ENCODE measurements at places on chromosomes 16 and 17.

- DNase-seq, result peak; percentile 58
These were observed at the start of gene NT5C for GRCh38 chr17:75131278-75132017. Gene NT5C (minus strand): TSS chr17:75131742. CDS start chr17:75131707, 35 bp downstream.

DNA sequence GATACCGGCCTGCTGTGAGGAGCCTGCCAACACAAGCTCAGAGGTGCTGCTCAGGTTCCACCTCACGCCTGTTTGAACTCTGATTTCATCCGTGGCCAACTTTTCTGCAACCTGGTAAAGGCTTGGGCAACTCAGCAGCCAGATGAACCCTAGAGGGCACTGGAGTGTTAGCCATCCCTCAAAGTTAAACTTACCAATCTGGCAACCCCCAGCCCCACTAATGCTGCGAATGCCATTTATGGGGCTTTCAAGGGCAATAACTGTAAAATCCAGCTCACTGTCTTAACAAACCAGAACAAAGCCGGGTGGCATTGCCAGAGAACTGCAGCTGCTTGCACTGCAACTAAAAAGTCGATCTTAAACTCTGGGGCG lies 105.5 kb downstream of the AXIN2 start:
- no peak for DNase-seq

- no peak for DNase-seq
These were observed 79.1 kb downstream of the KSR1 start for GRCh38 chr17:27535178-27535928.

DNA sequence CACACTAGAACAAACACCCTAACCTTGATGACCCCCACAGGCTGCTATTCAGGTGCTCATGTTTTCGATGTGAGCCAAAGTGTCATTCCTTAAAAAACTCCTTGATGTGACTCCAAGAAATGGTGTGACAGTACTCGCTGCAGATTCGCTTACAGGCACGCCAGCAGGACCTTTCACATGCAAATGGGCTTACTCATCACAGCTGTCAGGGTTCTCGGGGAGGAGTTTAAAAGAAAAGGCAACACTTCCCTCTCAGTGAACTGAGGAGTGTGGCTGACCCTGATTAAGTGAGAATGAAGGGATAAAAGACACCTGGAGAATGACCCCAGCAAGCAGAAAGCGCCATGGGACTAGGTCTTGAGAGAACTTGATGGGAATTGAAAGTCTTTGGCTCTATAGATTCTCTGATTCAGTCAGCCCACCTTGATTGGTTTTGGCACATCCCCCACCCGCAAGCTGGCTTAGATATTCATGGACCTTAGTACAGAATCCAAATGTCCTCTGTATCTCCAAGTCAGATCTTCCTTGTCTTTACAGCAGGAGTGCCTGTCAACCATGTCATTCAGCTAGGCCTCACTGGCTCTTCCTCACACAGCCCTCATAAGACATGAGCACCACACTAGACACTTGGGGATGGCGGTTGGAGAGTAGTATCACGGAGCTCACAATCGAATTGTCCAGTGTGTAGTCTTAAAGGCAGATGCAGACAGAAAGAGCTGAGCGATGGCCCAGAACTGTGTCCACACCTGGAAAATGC lies 82.6 kb downstream of the HIC1 start:
- DNase-seq, result no peak

DNA sequence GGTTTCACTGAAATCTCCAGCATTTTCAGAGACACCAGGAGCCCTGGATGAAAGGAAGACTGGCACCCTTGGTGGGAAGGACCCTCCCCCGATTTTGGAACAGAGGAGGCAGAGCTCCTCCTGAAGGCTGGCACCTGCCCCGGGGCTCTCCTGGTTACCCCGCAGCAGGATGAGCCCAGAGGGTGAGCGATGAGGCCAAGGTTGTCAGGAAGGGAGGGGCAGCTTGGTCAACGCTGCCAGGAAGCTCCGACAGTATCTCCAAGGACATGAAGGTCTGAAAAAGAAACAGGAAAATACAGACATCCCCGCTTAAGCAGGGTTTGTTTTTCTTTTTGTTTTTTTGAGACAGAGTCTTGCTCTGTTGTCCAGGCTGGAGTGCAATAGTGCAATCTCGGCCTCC lies 15.5 kb upstream of the ACSF3 start:
- DNase-seq, result no peak

GRCh38 chr17:61456688-61457225 lies 4.5 kb downstream of the TBX4 start:
- DNase-seq, result no peak

DNA sequence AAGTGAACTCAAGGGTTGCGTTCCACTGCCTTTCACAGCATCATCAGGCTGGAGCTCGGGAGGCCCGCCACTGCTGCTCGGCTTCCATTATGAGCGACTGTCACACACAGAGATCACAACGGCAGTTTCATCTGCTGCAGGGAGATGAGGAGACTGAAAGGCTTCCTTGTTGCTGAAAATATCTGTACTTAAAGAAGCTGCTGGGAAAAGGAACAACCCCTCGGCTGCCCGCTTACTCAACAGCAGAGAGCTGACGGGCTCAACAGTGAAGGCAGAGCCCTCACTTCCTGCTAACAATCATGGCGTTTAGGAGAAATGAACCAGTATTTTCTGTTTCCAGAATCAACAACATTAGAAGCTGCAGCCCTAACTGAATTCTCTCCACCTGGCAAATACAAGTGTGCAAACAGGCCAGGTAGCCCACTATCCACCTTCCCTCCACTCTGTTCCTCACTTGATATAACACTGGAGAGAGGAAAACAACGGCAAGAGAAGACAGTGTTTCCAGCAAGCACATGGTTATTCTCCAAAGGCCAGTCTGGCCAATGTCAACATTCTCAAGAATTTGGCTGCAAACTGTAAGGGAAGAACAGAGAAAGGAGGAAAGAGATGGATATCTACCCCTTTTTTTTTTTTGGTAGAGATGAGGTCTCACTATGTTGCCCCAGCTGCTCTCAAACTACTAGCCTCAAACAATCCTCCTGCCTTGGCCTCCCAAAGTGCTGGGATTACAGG lies 33.7 kb downstream of the MBTPS1 start:
- DNase-seq, result no peak

DNA sequence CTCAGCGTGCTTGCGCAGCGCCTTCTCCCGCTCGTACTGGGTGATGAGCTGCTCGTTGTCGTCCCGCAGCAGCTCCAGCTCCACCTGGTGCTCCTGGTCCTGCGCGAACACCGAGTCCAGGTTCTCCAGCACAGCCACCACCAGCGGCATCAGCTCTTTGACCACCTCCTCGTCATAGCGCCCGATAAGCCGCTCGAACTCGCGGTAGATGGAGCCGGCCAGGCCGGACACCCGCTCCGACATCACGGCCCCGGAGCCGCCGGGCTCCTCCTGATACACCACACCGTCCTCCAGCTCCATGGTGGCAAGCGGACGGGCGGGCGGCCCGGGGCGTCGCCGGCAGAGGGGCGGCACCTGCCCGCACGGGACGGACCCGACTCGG lies 320 bp downstream of the SPAG9 start:
- peak; percentile 31 for DNase-seq

DNA sequence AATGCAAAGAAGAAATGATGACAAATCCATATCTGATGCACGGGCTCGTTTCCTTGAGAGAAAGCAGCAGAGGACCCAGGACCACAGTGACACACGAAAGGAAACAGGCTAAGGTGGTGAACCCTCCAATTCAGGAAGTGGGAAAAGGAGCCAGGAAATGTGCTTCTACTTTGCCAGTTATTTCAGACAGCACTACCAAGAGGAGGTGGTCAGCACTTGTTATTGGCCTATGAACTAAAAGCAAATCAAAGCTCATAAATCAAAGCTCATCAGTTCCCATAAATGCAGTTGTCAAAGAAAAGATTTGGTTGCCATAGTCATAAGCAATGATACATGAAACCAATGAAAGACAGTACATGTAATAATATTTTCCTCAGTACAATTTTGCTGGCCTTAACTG lies 12.6 kb upstream of the CLTC start:
- no peak for DNase-seq

DNA sequence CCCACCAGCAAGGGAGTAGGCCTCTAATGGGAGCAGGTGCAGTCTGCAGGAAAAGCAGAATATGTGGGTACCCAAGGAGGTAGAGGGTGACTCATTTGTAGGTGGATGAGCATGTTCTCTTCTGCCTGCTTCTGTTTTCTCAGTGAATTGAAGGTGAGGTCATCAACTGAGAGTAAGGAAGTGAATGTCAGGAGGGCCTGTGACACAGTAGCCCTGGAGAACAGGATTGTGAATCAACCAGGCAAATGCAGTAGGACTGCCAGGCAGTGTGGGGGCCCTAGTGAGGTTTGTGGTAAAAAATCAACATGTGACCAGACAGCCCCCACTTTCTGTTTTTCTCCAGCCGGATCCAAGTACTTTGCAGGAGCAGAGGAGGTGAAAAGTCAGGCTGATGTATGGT lies 150.5 kb upstream of the SOX9 start:
- no peak for DNase-seq

- no peak for DNase-seq
These were observed 51.6 kb upstream of the LYRM9 start for GRCh38 chr17:27944546-27945332.

- DNase-seq, result no peak
These were observed 3.0 kb upstream of the RMI2 start for GRCh38 chr16:11342021-11342855.

DNA sequence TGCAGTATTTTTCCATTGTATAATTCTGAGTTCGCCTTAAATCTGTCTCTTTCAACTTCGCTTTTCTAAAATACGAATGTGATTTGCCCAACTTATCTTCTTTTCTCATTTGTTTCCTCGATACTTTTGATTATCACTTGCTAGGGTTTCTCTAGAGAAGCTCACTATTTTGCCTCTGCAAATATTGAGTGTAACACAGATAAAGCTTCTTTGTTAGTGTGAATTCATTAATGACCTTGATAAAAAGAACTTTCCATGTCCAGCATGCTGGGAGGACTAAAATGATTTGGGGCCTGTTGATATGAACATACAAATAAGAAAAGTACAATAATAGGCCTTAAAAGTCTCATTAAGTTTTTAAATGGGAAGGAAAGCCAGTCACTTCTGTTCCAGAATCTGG lies 303.3 kb downstream of the MAP2K6 start:
- DNase-seq, result no peak

- DNase-seq, result no peak
These were observed 6.9 kb upstream of the BPTF start for GRCh38 chr17:67818110-67819002.

DNA sequence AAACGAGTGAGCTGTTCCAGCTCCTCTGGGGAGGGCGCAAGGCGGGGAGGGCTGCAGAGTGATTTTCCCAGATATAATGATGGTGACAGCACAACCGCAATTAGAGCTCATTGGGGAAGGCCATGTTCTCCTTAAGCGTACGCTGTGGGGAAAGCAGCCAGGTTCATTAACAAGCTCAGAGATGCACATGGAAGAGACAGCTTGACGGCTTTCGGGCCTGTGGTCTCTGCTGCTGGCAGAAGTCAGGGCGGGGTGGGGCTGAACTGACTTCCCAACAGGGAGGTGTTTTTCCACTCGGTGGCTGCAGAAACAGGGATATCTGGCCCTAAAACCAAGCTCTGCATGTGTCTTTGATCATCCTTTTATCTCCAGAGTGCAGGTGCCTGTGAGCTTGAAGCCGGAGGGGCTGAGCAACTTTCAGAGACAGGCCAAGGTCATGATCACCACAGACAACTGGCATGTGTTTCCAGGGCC lies 24.0 kb upstream of the CACNG1 start:
- DNase-seq, result no peak

Data from activated gamma-delta T cell treated with Interleukin-2 at 50 U/mL for 16 hours (primary cell).